NCI-H1417 treated with DMSO at 0.1 percent for 48 hours (cell line): ENCODE measurements at places on chromosomes 6 and 20.

GRCh38 chr6:74632196-74632875, 573.5 kb downstream of the COL12A1 start:
- DNase-seq: no peak

DNA sequence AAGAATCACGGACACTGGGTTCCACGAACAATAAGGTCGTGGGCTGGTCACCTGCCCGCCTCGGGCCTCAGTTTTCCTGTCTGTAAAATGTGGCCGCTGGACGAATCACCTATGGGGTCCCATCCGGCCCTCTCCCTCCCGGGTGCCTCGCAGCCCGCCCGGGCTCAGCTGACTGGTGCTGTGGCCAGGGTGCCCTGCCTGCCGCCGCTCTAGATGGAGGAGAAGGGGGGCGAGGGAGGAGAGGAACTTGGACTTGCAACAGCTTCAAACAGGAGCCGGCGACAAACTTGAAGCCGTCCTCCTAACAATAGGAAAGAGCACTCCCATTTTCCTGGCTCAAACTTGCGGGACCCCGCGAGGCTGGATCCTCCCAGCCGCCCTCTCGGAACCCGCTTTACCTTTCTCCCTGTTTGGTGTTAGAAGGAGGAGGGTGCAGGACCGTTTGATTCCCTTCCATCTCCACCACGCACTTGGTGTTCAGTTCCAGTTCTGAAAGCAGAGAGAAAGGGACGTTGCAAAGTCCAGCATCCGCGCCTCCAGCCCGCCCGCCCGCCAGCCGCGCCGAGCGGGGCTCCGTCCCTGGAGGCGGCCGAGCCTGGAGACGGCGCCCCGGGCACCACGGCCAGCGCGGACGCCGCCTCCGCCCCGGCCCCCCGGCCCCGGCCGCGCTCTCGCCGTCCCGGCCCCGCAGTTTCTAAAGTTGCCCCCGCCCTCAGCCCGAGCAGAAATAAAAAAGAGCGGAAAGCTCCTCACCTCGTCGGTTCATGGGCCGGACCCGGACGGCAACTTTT, 584 bp downstream of the KIF13A start:
- DNase-seq: no peak

DNA sequence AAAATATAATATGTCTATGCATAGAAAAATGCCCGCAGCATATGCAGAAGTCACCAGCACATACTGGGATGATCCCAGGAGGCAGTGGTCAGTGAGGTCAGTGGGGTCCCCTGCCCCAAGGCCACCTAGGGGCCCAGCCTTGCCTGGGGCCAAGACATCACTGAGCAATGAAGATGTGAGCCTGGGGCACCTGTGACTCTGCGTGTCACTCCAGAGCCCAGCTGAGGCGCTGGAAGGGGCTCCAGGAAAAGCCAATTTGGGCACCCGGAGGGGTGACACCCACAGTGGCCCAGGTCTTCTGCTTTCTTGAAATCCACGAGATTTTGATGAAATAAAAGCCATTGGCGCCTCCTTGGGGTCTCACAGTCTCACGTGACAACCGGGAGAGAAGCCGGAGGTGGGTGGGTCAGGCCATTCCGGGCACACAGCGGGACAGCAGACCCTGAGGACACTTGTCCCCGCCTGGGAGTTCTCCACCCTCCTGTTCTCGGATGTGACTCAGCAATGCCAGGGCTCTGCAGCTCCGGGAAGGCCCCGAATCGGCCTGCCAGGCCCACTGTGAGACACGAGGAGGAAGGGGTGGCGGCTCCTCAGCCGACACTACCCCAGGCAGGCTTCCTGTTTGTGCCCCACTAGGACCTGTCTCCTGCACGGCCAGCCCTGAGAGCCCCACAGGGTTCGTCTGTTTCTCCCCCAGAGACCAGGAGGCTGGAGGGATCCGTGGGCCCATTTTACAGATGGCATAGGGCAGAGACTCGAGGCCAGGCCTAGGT, 24.4 kb upstream of the SLCO4A1 start:
- DNase-seq: no peak

- peak; percentile 51 for DNase-seq
These were observed 51.8 kb downstream of the TSHZ2 start for GRCh38 chr20:53023732-53024520.

DNA sequence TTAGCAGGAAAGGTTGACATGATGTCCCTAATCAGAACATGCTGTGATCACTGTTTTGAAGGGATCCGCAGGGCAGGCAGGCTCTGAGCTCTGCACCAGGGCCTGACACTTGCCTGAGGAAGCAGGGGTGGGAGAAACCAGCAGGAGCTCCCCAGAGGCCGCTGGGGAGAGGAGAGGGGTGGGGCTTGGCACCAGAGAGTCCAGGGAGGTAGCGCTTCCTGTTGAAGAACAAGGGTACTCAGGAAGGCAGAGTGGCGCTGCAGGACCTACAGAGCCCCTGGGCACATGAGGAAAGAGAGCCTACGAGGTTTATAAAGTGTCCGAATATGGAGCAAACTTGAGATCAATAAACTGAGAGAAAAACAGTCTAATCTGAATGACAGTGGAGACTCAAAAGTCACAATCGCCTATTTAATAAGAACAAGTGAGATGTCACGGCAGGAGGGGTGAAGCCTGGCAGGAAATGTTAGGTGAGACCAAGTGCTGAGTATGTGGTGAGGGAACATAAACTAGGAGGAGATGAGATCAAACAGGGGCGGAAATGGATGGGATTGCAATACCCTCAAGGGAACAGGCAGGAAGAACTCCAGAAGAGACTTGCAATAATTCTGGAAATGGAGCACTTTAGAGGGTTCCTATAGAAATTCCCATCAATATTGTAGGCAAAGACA, 5.8 kb upstream of the TBXT start:
- DNase-seq: no peak

GRCh38 chr6:98827295-98828159, 6.8 kb upstream of the POU3F2 start:
- DNase-seq: no peak

- peak; percentile 87 for DNase-seq
These were observed 215.2 kb upstream of the ZNF184 start for GRCh38 chr6:27688014-27688586.

DNA sequence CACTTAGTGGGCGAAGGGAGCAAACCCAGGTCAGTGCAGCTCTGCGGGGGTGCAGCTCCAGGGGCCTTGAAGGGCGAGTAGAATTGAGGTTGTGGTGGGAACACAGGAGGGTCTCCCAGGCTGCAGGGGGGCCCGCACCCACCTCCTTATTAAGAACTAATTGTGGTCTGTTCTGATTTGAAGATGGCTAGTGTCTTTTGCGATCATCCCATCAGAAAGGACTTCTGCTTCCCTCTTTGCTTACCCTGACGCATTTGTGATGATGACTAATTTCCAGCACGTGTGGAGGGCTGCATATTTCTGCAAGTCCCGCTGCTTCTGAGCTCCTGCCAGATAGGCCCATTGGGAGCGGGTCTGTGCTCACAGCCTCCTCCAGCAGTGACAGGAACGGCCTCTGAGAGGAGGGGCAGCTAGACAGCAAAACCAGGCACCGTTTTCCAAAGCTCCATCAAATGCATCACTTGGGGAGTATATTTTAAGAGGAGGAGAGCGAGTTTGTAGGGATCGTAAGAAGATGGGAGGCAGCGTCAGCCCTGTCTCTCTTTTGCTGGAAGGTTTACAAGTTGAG, 268.9 kb downstream of the CDH4 start:
- DNase-seq: no peak

DNA sequence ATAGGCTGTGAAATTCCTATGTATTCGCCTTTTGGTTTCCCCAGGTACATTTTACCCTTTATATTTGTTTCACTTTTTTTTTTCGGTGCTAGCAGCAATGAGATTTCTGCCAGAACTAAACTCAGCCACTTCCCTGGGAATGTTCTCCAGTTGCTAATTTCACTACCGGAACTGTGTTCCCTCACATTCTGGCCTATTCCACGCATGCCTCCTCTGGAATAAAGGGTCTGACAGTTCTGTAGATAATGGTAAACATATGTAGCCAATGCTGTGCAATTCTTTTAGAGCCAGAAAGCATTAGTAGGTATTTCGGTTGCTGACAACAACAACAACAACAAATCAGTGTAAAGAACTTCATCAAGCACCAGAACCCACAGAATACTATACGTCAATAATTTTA, 96.1 kb upstream of the TBX18 start:
- no peak for DNase-seq

DNA sequence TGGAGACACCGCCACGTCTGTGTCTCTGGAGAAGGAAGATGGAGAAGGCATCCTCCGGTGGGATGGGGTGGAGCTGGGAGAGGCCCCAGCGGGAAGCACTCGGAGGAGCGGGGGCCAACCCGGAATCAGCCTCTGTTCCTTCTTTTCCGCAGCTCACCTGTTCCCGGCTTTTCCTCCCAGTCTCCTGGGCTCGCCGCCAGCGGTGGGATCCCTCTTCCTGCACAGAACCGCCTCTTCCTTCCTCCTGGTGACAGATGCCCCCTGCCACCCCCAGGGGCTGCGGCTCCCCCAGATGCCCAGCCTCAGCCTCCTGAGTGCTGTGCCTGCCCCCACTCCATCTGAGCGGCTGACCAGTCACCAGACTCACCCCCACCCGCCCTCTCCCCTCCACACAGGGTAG, 23.3 kb downstream of the RAMACL start:
- no peak for DNase-seq

GRCh38 chr6:20415304-20415703, 13.6 kb downstream of the E2F3 start:
- no peak for DNase-seq

DNA sequence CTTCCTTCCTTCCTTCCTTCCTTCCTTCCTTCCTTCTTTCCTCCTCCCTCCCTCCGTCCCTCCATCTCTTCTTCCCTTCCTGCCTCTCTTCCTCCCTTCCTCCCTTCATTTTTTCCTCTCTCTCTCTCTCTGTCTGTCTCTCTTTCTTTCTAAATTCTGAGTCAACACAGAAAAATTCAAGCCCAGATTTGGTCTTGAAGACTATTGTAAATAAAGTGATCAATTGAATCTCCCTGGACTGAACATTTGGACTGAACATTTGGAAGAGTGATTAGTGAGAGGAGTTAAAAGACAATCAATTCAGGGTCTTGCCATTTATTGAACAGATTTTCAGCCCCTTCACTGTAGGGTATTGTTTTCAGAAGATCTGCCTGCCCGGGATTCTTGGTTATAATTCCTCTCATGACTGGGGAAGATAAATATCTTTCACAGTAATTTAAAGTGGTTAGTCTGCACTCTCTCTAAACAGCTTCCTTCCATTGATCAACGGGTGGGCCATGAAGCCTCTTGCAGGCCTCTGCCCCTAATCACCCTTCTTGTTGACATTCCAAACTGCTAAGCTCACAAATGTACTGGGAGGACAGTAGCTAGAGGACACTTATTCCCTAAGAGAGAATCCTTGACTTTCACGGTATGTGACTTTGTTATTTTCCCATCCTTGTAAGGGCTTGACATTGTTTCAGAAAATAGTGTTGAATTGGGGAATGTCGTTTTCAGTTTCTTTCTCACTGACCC, 101.7 kb upstream of the BMP2 start:
- DNase-seq: no peak

DNA sequence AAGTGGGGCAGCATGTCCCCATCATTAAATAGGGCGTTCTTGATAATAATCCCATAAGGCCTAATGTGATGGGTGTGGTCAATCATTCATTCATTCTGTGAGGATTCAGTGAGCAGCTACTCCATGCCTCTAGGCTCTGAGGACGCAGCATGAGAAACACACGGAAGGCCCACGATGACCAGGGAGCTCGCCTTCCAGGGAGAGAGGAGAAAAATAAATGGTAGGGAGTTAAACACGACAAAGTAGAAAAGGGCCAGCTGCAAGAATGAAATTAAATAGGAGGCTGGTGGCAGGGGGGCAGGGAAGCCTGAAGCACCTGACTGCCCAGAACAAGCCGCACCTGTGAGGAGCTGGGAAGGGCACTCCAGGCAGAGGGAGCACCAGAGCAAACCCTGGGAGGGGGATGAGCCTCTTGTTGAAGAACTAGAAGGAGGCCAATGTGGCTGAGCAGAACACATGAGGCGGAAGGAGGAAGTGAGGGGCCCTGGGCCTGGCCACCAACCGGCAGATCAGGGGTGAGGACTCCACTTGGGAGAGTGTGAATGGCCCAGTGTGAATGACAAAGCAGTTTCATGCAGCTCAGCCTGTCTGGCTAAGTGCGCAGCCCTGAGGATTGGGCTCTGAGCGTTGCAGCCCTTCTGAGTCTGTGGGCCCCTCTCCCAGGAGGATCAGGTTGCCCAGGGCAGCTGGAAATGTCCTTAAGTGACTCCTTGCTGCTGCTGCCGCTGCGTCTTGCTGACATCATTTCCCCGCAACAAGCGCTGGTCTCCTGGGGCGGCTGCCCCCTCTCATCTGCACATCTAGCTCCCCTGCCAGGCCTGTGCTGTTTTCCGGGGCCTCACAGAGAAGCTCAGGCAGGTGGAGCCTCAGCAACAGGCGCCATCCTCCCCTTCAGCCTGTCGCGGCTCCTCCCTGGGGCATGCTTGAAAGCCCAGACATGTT, 99.9 kb downstream of the CDH26 start:
- DNase-seq: peak; percentile 84

DNA sequence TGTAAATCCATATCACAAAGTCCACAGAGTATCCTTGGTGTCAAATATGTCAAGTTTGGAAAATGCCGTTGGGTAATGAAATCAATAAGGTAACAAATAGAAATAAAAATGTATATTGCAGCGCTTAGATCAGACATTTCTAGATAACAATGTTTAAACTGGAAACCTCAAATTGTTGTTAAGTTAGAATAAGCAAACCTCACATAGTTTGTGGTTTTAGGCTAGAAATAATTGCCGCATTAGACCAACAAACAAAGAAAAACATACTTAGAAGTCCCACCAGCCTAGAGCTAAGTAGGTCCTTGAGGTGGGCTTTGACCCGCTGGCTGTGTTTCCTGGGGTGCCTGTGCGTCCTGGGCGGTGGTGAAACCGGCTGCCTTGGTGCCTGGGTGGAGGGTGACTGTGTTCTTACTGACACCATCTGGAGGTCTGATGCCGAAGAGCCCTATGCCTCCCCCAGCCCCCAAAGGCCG, 71.4 kb downstream of the DACT2 start:
- no peak for DNase-seq

- DNase-seq: no peak
These were observed 1.4 kb upstream of the CDK19 start for GRCh38 chr6:110816677-110817076.

DNA sequence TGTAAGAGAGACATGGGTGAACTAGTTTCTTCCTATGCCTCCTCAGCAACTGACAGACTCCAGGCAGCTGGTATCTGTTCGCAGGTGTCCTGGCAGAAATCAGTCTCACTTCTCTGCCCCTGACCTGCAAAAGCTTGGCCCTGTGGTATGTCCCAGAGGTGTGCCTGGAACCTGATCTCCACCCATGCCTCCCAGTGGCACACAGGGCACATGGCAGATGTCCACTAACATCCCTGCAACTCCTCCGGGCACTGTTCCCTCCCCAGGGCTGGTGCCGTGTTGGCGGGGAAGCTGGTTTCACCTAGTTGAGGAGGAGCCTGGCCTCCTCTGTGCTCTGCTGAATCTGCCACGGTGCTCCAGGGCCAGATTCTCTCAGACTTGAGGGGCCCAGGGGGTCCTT, 123.3 kb upstream of the GGTLC1 start:
- no peak for DNase-seq

DNA sequence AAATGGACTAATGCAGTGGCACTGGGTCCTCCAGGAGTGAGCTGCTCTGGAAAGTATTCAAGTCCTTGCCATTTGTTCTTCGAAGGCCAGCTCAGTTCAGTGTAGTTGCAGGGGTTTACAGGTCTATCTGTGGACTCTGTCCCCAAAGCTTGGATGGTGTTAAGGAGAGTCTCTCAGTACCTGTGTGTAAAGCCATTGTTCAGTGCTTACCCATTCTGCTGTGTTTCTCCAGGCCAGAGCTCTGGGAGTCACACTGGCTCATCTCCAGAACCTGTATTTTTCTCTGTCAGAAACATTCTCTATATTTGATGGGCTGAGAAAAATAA, 66.6 kb downstream of the DTD1 start:
- DNase-seq: no peak
